ENCODE measurements at places on chromosomes 7 and 10. TPM values are rescaled to one million over a fixed set of nuclear protein-coding genes. Genes with fewer than 3 reads are reported as not detected.
A peak's percentile ranks its signal among the peaks of the same experiment; 100 is the strongest.

DNA sequence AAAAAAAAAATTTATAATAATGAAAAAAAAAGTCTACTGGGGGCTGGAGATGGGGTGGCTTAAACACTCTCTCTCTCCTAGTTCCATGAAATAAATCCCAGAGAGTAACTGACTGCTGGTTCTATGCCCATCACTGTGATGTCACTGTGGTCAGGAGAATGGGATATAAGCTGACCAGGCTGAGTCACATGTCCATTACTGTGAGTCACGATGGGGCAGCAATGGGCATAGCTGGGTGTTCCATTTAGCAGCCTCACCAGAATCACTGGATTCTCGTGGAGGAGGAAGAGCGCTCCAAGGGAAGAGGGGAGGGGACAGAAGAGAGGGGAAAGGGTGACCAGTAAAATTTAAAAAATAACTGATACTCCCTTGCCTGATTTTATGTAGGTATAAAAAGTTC is 37.1 kb downstream of the MASTL start:
- no peak for DNase-seq
- peaks cover 31% of the 10 kb centered on the region for H3K36me3 ChIP-seq
- no peak overlapping the region for H3K4me3 ChIP-seq

GRCh38 chr7:81871606-81872265 is 101.9 kb upstream of the HGF start:
- no peak overlapping the region for H3K4me3 ChIP-seq
- no peak for DNase-seq
- no peaks in the 10 kb centered on the region for H3K4me1 ChIP-seq
- H3K27ac ChIP-seq: no peak overlapping the region
- H3K27me3 ChIP-seq: no peaks in the 10 kb centered on the region
- no peaks in the 10 kb centered on the region for H3K36me3 ChIP-seq

GRCh38 chr10:17092986-17093803 is 36.4 kb downstream of the CUBN start:
- no peak overlapping the region for H3K27ac ChIP-seq
- H3K27me3 ChIP-seq: no peaks in the 10 kb centered on the region
- no peaks in the 10 kb centered on the region for H3K36me3 ChIP-seq
- no peak overlapping the region for H3K4me3 ChIP-seq
- H3K4me1 ChIP-seq: no peaks in the 10 kb centered on the region
- DNase-seq: no peak

DNA sequence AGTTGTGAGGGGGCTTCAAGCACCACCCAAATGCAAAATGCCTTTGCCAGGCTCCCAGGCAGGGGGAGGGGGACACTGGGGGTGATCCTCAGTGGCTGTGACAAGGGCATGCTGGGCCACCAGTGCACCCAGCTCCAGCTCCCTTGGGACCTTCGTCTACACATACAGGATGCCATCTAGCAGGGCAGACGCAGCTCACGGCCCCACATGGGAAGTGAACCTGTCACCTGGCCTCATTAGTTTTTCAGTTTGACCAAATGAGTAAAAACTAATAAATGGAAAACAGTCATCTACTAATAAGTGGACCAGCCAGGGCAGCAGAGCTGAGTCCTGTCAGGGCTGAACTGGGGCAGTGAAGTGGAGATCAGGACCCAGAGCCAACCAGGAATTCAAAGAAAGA is 50.2 kb downstream of the TLL2 start:
- no peak overlapping the region for H3K4me3 ChIP-seq
- H3K36me3 ChIP-seq: no peaks in the 10 kb centered on the region
- H3K27ac ChIP-seq: no peak overlapping the region
- DNase-seq: no peak
- H3K4me1 ChIP-seq: no peaks in the 10 kb centered on the region
- no peaks in the 10 kb centered on the region for H3K27me3 ChIP-seq

GRCh38 chr7:121954803-121955202 is 81.8 kb downstream of the PTPRZ1 start:
- no peak for DNase-seq
- no peaks in the 10 kb centered on the region for H3K27me3 ChIP-seq
- H3K4me3 ChIP-seq: no peak overlapping the region
- H3K4me1 ChIP-seq: no peaks in the 10 kb centered on the region

- no peak overlapping the region for H3K27ac ChIP-seq
- no peaks in the 10 kb centered on the region for H3K27me3 ChIP-seq
- DNase-seq: no peak
- peaks cover 61% of the 10 kb centered on the region for H3K4me1 ChIP-seq
- H3K36me3 ChIP-seq: no peaks in the 10 kb centered on the region
Measured at GRCh38 chr10:124087672-124088634, 5.4 kb downstream of the CHST15 start.

GRCh38 chr10:45471059-45471458 is 97.0 kb downstream of the ALOX5 start:
- H3K27me3 ChIP-seq: no peaks in the 10 kb centered on the region
- DNase-seq: no peak
- no peak overlapping the region for H3K27ac ChIP-seq
- no peak overlapping the region for H3K4me3 ChIP-seq
- H3K36me3 ChIP-seq: no peaks in the 10 kb centered on the region

GRCh38 chr7:17489961-17490360 is 191.5 kb downstream of the AHR start:
- no peak for DNase-seq
- no peaks in the 10 kb centered on the region for H3K36me3 ChIP-seq
- no peaks in the 10 kb centered on the region for H3K27me3 ChIP-seq

GRCh38 chr10:17423632-17424186 is 30.7 kb downstream of the ST8SIA6 start:
- H3K4me3 ChIP-seq: no peak overlapping the region
- DNase-seq: no peak
- peaks cover 23% of the 10 kb centered on the region for H3K4me1 ChIP-seq

GRCh38 chr7:25959168-25959734 is 192.7 kb upstream of the NFE2L3 start:
- H3K27ac ChIP-seq: no peak overlapping the region
- H3K27me3 ChIP-seq: no peaks in the 10 kb centered on the region
- no peak overlapping the region for H3K4me3 ChIP-seq
- DNase-seq: no peak
- no peaks in the 10 kb centered on the region for H3K36me3 ChIP-seq

GRCh38 chr10:95485056-95485844 is 75.9 kb downstream of the SORBS1 start:
- H3K36me3 ChIP-seq: peaks cover 34% of the 10 kb centered on the region
- no peaks in the 10 kb centered on the region for H3K27me3 ChIP-seq
- no peak overlapping the region for H3K4me3 ChIP-seq
- peak overlapping the region; percentile 17 for H3K27ac ChIP-seq

Gene TYW1B
- 1.1 TPM for total RNA-seq

Gene ZNF425
- 1.6 TPM for total RNA-seq

Gene HOXA3
- 1.2 TPM for total RNA-seq

Gene ASAH2
- total RNA-seq: 2.8 TPM
